Lung (tissue), 17 donors: ENCODE measurements at places on chromosomes 3 and 15. TPM values are rescaled to one million over a fixed set of nuclear protein-coding genes. Genes with fewer than 3 reads are reported as not detected.

DNA sequence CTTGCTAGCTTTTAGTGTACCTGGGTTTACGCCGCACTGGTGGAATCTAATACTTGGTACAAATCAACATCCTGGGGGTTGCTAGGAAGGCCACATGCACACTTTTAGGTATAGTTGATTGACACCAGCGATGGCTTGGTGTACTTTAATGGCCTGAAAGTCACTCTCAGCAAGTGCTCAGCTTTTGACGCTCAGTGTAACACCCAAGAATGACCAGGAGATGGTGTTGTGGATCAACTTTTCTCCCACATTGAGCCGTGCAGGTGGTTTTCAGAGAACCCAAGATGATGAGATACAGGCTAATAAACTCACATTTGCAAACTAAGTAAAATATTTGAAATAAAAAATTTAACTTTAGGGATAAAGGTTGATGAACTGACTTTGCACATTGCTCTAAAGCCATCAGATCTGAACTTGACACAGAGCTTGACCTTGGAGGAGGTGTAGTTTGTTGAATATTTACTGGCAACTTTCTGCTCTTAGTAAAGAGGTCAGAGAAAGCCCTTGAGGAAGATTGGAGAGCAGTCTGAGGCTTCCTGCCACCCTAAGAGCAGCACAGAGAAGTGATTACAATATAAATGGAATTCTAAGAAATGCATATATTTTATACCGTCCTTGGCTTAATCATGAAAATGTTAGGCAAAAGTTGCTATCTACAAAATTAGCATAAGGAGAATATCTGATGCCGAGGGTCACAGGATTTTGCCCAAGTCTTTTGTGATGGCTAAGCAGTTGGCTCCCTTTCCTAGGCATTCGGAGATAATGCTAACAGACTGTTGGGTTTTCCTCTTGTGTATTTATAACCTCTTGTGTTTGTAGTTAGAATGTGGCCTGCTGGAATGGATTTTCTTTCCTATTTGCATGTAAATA, 143.4 kb upstream of the RASGRP1 start:
- DNase-seq: peak; percentile 79

DNA sequence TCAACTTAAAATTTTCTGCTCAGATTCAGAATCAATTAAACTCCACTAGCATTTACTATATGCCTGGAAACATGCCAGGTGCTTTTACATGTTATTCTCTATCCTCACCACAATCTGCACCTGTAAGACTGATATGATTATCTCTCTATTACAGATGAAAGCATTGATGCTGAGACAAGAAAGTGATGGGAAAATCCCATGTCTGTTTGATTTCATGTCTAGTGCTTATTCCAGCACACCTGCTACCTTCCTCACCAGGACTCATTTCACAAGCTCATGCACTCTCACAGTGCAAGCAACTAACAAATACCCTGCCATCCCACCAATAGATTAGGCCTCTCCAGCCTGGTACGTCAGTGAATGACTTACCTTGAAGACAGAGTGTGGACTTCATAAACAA, 25.0 kb upstream of the BCL6 start:
- no peak for DNase-seq

DNA sequence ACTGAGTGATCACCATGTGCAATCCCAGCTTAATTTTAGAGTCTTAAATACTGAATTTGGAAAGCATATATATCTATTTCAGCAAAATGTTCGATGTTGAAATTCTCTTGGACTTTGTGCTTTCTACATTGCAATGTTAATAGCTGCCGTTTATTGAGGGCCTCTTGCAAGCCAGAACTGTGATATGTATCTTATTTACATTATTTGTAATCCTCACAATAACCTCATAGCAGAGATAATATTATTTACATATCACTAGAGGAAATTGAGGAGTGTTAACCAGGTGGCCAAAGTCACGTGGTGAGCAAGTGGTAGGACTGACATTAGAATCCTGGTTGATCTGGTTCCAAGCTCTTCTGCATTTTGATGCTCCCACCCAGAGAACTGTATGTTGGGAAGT, 254.1 kb downstream of the SLC9A9 start:
- peak; percentile 52 for DNase-seq

GRCh38 chr3:129747136-129747535, 140.7 kb upstream of the PLXND1 start:
- DNase-seq: peak; percentile 75

GRCh38 chr3:123920868-123921267, 36.7 kb upstream of the MYLK start:
- DNase-seq: no peak

DNA sequence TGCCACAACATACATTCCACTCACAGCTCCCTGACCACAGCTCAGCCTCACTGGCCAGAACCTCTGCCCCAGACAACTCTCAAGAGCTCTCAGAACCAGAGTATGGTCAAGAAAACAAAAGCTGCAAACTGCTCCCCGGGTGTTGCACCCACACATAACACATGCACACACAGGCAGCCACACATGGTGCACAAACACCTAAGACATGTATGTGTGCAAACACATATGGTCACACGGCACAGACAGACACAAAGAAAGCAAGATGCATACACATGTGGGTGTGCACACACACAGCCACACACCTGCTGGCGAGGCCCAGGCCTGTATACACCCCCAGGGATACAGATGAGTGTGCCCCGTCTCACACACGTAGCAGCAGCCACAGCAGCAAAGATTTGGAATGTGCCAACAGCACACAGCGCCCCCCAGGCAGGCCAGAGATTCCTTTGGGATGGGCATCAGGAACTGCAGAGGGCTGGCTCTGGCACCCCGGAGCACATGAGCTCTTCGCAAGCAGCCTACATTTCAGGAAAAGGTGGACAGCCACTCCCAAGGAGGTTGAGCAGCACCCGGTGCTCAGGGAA, 6.6 kb downstream of the KLF15 start:
- no peak for DNase-seq

DNA sequence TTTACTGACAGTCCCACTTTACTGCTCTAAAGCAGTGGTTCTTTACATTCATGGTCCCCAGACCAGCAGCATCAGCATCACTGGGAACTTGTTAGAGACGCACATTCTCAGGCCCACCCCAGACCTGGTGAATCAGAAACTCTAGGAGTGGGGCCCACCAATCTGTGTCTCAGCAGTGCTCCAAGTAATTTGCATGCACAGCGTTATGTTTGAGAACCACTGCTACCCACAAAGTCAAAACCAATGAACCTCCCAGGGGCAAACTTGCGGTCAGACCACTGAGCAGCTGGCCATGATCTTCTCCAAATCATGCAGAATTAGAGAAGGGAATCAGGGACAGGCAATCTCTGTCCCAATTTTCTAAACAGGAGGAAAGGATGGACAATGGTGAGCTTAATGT, 58.5 kb downstream of the ST8SIA2 start:
- DNase-seq: no peak

DNA sequence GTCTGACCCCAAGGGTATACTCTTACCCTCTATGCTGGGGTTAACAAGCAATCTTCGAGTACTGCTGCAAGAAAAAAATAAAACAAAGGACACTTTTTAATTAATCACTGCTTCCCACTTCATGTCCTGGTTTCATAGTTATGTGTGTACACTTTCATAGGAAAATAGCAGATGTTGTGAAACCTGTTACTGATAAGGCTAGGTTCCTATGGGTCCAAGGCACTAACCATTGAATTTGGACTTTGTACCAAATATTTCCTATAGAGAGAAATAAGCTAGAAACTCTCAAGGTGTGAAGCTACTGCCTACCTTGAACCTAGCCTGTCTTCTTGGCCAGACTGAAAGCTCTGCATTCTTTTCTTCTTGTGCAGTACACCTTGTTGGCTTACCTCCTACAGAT, 14.6 kb upstream of the GPR160 start:
- DNase-seq: no peak

The PRKCI gene
- 39.4 TPM for total RNA-seq

The CADPS gene
- 0.64 TPM for total RNA-seq
